Adrenal gland (tissue), 19 donors: ENCODE measurements at places on chromosomes 13 and 19. TPM values are rescaled to one million over a fixed set of nuclear protein-coding genes. Genes with fewer than 3 reads are reported as not detected.

Gene RASA3
- polyA plus RNA-seq, result 2.9 TPM

Gene TSSK6
- polyA plus RNA-seq, result 0.37 TPM

Gene CYP2F1
- not detected for polyA plus RNA-seq

Gene IFNL1
- not detected for polyA plus RNA-seq
